ENCODE measurements at places on chromosomes 1 and 21. TPM values are rescaled to one million over a fixed set of nuclear protein-coding genes. Genes with fewer than 3 reads are reported as not detected.

SLAMF7 gene
- not detected for total RNA-seq

- H3K4me1 ChIP-seq, result peaks cover 7% of the 10 kb centered on the region
- H3K27ac ChIP-seq, result peak overlapping the region; percentile 93
- H3K4me3 ChIP-seq, result no peak overlapping the region
- peaks cover 4% of the 10 kb centered on the region for H3K27me3 ChIP-seq
Measured at GRCh38 chr1:180131510-180131909, 23.2 kb upstream of the QSOX1 start.

DNA sequence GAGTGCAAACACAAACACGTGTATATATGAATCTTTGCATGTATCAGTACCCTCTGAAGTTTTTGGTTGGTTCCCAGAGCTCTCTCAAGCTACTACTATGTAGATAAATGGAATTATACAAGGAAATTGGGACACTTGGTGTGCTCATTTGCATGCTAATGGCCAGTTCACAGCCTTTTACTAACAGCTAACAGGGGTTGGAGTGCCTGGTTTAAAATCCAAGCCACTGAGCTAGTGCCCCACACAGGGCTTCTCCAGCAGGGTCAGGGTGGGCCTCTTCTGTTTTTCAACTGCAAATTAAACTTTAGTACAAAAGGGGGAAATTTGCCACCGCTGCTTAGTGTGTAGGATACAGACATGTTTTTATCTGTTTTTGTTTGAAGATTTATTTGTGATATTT, 121.0 kb downstream of the ATP5PO start:
- no peak overlapping the region for H3K27ac ChIP-seq
- no peak overlapping the region for H3K4me3 ChIP-seq
- H3K36me3 ChIP-seq, result peaks cover 30% of the 10 kb centered on the region
- DNase-seq, result no peak
- H3K27me3 ChIP-seq, result no peaks in the 10 kb centered on the region

- no peaks in the 10 kb centered on the region for H3K36me3 ChIP-seq
- H3K4me1 ChIP-seq, result peaks cover 18% of the 10 kb centered on the region
- H3K27ac ChIP-seq, result no peak overlapping the region
- DNase-seq, result no peak
- no peaks in the 10 kb centered on the region for H3K27me3 ChIP-seq
Measured at GRCh38 chr1:6507461-6507911, 16.0 kb upstream of the PLEKHG5 start.

DNA sequence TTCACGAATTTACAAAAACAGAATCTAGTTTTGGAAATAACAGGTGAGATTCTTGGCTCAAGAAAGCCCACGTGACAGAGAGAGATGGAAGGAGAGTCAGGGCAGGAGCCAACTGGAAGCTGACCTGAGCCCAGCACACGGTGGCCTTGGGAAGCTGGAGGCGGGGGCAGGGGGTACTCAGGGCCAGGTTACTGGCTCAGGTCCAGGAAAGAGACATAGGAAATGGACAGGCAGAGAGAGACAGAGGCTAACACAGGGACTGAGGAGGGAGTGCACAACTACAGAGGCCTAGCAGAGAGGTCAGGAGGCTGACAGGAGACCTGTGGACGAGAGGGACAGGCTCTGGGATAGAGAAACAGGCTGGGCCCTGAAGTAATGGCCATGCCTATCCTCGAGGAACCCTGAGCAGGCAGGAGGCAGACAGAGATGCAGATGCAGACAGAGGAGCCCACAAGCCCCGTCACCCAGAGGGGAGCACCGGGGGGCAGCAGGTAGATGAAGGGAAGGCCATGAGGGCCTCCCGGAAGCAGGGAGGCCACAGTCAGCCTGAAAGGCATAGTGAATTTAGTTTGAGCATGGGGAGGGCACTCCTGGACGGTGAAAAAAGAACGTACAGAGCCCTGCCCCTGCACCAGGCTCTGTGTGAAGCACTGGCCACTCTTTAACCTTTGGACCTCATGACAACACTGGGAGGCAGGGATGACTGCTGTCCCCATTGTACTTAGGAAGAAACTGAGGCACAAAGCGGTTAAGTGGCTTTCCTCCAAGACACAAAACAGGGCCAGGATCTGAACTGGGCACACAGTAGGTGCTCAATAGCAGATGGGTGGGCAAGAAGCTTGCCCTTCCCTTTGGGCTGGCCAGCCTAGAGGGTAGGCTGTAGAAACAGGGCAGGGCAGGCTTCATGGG, 230.1 kb downstream of the TRABD2B start:
- no peaks in the 10 kb centered on the region for H3K4me1 ChIP-seq
- no peak for DNase-seq
- H3K27me3 ChIP-seq, result no peaks in the 10 kb centered on the region
- no peaks in the 10 kb centered on the region for H3K36me3 ChIP-seq

DNA sequence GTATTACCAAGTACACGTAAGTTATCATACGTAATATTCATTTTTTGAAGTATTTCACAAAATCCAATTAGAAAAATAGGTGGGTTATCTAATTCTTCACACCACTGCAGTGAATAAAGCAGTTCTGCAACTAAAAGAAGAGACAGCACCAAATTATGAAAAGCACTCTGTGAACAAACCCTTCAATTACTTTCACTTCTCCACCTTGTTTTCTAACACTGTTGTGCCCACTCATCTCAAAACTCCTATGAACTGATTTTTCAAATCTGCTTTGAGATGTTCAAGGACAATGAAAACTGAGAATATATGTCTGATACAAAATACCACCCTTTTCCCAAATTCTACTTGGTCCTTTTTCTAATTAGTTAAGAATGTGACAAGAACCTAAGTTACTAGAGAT, 39.4 kb downstream of the LTN1 start:
- H3K36me3 ChIP-seq, result peaks cover 3% of the 10 kb centered on the region
- no peaks in the 10 kb centered on the region for H3K4me1 ChIP-seq
- DNase-seq, result no peak
- no peak overlapping the region for H3K4me3 ChIP-seq
